Eye (tissue), 1 donor: ENCODE measurements at places on chromosomes 3 and 15.

- peak; percentile 88 for DNase-seq
Observed at GRCh38 chr15:24878153-24878552, 76.6 kb upstream of the SNRPN start.

GRCh38 chr3:32557640-32558352 is 12.9 kb downstream of the DYNC1LI1 start:
- DNase-seq, result no peak

DNA sequence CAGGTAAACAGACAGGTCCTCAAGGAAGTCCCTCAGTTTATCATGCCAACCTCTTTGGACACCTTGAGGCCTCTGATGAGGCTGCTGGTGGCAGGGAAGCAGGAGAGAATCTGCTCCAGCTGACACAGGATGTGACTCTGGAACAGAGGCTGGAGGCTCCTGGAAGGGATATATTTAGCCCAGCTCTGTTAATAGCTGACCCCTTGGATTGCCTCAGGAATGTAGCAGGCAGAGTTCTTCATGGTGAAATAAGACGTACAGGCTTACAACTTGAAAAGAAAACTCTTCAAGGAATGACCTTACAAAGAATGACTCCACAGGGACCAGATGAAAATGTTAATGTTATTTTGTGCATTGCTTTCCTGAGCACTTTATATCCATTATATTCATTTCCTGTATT is 90.5 kb downstream of the AQP9 start:
- no peak for DNase-seq

DNA sequence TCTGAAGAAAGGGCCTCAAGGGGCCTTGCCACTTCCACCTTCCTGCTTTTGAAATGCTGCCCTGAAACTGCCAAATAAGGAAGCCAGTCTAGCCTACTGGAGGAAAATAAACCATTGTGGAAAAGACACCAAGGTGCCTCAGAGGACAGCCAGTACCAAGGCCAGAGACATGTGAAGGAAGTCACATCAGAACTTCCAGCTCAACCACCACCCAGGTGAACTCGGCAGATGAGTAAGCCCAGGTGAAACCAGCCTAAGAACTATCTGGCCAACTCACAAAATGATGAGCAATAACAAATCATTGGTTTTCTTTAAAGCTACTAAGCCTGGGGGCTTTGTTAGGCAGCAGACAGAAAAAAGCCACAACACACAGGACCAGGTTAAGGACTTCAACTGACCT is 103.0 kb downstream of the MAGI1 start:
- no peak for DNase-seq

DNA sequence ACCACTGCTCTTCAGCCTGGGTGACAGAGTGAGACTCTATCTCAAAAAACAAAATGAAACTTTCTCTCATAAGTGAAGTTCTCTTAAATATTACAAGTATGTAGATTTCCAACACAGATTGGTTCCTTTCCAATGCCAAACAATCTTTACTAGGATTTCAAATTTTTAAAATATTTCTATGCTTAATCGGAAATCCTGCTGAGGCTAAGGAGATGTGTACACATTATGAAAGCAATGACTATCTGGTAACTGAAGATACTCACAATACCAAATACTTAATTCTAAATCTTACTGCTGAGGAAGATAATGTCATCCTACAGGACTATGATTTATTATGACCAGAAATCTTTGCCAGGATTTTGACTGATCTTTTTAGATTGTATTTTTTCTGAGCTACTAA is 255.6 kb upstream of the ZNF717 start:
- no peak for DNase-seq

DNA sequence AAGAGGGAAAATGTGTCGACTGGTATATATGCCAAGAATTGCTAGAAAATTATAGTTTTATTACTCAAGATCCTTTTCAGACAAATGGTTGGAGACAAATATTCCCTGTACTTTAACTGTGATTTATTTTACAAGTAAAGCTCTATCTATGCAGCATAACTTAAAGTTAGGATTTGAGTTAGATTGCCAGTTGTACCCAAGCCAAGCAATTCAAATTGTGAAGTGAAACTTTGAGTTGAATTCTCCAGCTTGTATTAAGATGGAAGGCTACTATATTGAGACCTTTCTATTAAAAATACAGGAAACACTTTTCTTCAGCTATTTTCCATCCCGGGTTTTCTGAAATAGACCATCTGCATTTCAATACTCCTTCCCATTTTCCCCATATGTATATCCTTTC is 333.1 kb upstream of the RBMS3 start:
- DNase-seq, result no peak

DNA sequence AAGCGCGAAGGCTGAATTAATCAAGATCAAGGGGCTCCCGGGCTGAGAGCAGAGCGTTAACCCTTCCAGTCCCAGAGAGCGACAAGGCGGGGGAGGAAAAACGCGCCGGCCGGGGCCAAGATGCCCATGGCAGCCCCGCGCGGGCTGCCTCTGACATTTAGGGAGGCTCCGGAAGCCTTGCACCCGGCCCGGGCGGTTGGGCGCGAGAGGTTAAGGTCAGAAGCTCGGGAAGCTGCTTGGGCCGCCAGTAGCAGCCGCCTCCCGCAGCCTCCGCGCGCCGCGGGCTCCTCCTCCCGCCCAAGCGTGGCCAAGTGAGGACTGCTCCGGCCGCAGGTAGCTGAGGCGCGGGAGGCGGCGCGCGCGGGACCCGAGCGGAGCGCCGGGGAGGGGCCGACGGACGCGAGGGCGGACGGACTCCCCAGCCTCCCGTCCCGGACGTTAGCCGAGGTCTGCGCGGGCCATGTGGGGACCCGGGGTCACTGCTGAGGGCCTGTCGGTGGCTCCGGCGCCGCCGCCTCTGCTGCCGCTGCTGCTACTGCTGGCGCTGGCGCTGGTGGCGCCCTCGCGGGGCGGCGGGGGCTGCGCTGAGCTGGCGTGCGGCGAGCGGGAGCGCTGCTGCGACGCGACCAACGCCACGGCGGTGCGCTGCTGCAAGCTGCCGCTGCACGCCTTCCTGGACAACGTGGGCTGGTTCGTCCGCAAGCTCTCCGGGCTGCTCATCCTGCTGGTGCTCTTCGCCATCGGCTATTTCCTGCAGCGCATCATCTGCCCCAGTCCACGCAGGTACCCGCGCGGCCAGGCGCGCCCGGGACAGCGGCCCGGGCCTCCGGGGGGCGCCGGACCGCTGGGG is at the start of gene C3orf80:
TSS of gene C3orf80 (plus strand) at position 247 of the 850 bp plus-strand sequence. CDS start at position 461, 214 bp downstream.
- peak; percentile 85 for DNase-seq

- DNase-seq, result peak; percentile 95
Observed at GRCh38 chr3:43894176-43895049, 203.7 kb downstream of the ABHD5 start.

DNA sequence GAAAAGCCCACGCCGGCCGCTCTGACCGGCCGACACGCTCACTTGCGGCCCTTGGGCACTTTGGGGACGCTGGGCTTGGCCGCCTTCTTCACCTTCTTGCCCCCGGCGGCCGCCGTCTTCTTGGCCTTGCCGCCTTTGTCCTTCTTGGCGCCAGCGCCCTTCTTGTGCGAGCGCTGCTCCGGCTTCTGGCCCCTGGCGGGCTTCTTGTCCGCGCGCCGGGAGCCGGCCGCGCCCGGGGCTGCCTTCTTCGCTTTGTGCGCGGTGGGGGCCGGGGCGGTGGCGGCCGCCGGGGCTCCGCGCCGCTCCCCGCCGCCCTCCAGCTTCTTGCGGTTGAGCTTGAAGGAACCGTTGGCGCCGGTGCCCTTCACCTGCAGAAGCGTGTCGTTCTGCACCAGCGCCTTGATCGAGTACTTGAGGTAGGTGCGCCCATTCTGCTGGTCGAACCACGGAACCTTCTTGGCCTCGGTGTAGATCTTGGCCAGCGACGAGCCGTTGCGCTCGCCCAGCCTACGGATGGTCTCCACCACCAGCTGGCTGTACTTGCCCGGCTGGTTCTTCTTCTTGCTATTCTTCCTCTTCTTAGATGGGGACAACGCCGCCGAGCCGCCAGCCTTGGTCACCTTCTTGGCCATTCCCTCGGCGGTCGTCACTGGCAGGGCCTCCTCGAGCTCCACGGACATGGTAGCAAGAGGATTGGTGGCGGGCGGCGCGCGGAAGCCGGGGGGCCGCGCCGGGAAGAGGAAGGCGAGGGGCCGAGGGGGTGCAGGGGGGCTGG is 36.7 kb downstream of the HMCES start:
- peak; percentile 62 for DNase-seq

- no peak for DNase-seq
Observed at GRCh38 chr3:188607805-188608315, 453.9 kb downstream of the LPP start.

- DNase-seq, result no peak
Observed at GRCh38 chr15:90816401-90817116, 51.8 kb upstream of the FURIN start.

DNA sequence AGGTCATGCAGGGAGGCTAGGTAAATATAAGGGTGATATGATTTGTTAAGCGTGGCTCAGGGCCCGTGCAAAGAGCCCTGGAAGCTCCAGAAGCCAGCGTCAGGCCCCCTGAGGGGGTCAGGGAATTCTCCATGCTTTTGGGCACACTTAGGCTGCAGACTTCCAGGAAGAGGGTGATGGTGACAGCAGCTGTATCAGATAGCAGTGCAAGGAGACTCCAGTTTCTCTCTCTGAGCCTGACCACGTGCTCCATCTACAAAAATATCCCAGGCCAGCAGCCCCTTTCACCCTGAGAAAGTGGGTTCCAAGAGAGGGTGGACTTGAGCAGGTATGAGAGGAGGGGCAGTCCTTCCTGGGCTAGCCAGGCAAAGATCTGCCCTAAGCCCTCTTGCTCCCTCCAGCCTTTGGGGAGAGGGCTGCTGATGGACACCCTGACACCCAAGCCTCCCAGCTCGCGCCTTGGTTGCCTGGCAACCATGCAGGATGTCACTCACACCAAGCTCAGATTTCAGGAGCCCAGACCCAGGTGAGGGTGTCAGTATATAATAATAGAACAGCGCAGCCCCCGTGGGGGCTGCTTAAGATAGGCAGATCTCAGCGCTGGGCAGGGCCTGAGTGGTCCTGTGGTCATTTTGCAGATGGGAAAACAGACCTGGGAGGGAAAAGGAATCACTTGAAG is 35.8 kb downstream of the ATP2B2 start:
- no peak for DNase-seq

GRCh38 chr3:145801696-145802095 is 359.3 kb downstream of the PLOD2 start:
- DNase-seq, result no peak

- no peak for DNase-seq
Observed at GRCh38 chr3:3066378-3066777, 43.8 kb downstream of the IL5RA start.

DNA sequence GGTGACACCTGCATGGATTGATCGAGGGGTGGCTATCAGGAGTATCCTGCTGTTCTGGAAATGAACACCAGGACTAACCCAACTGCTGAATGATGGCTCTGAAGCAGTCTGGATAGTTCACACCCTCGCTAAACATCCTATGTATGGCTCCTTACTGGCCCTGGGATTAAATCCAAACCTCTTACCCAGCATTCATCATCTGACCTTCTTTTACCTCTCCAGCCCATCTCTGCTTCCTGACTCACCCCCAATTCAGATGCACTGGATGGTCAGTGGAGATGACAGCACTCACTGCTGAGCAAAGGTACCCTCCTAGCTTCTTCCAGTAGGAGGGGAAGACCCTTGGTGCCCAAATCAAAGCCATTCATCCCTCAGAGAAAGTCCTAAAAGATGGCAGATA is 235.2 kb upstream of the TRIM42 start:
- DNase-seq, result no peak

GRCh38 chr3:40886660-40887425 is 312.5 kb upstream of the CTNNB1 start:
- no peak for DNase-seq

DNA sequence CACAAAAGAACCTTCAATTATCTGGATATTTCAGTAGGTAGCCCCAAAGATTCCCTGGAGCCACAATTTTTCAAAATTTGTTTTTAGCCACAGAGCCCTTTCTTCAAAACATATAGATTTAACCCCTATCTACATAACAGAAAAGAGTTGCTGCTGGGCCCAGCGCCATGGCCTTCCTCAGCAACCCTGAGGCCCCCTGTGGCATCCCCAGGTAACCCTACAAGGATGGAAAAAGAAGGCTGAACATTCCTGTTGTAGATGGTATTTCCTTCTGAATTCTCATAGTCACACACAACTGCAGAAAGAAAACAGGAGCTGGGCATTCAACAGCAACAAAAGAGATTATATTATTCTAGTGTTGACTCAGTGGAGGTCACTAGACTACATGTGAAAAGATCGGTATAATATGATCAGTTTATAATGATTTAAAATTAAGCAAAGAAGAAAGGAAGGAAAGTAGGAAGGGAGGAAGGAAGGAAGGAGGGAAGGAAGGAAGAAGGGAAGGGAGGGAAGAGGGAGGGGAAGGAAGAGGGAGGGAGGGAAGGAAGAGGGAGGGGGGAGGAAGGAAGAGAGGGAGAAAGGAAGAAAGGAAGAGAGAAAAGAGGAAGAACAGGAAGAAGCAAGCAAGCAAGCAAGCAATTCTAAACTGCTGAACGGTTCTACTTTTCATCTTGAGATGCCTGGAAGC is 342.5 kb upstream of the NR2F2 start:
- DNase-seq, result no peak

- DNase-seq, result no peak
Observed at GRCh38 chr3:16927485-16927884, 42.7 kb downstream of the PLCL2 start.

- DNase-seq, result no peak
Observed at GRCh38 chr3:56613016-56613415, 56.0 kb downstream of the CCDC66 start.

GRCh38 chr3:148466980-148467740 is 230.5 kb upstream of the AGTR1 start:
- DNase-seq, result peak; percentile 5

DNA sequence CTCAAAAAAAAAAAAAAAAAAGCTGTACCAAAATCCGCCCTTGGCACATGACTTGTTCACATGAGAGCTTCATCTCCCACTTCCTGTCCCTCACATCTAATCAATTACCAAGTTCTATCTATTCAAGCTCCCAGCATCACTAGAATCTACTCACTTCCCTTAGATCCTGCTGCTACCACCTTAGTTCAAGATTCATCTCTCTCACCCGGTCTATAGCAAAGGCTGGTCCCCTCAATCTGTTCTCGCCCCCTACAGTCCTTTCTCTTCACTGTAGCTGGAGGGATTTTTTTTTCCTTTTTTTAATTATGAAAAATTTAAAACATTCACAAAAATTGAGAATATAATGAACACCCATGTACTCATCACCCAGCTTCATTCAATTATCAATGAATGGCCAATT is 16.7 kb upstream of the GPR160 start:
- DNase-seq, result no peak

- no peak for DNase-seq
Observed at GRCh38 chr3:81908561-81908960, 147.1 kb upstream of the GBE1 start.

DNA sequence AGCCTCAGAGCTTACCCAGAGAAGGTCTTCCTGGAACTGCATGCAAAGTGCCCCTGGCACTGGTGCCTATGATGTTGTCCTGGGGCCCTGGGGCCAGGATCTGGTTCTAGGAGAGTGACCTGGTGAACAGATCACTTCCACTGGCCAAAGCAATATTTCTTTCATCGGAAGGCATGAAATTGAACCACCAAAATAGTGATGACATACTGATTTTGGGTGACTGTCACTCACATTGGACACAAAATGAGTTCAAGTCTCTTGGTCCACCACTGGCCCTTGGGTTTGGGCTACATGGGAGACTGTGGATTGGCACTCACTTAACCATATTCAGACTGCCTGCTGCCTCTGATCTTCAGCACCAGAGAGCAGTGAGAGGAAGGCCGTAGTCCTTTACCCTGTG is 549.3 kb upstream of the PPP2R3A start:
- no peak for DNase-seq

- no peak for DNase-seq
Observed at GRCh38 chr3:138872632-138873031, 37.9 kb upstream of the PIK3CB start.
